Activated CD4-positive, alpha-beta T cell treated with anti-CD3 and anti-CD28 coated beads for 24 hours (primary cell): ENCODE measurements at places on chromosomes 4 and X.

- DNase-seq = no peak
These were observed 63.1 kb downstream of the SLC10A7 start for GRCh38 chr4:146458594-146458993.

GRCh38 chr4:115670930-115671329 is 557.5 kb upstream of the NDST4 start:
- no peak for DNase-seq

- peak; percentile 3 for DNase-seq
These were observed 39.3 kb downstream of the ING2 start for GRCh38 chr4:183544109-183544508.

DNA sequence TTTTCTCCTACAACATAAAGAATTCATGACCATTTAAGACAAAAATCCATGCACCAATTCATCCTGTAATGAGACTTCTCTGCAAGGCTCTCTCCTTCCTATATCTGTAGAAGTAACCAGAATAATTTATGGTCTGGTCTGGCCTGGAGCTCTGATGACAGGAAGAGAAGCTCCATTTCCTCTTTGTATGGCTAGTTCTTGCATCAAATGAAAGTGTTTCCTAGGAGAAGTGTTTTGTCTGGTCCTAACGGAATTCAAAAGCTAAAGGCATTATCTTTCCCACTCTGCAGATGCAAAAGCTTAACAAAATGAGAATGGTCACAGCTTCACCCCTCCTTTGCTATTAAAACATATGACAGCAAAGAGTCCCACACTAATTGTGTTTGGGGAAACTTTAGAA is 55.1 kb downstream of the SPATA18 start:
- no peak for DNase-seq

GRCh38 chrX:69192603-69193002 is 27.4 kb upstream of the PJA1 start:
- no peak for DNase-seq

DNA sequence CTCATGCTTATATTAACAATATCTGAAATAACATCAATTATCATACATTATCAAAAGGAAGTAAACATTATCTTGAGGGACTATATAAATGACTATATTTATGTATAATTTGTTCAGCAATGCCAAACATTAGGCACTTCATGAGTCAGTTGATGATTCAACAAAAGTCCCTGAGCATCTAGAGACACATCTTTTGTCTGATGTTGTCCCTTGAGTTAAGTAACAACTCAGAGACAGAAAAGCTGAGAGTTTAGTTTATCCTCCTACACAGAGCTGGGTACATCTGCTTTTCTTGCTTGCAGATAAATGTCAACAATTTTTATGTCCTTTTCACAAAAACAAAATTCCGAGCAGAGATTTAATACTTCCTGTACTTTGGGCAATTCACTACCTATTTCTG is 311.1 kb downstream of the INPP4B start:
- DNase-seq = no peak

GRCh38 chr4:3877236-3877635 is 111.1 kb downstream of the ADRA2C start:
- no peak for DNase-seq

DNA sequence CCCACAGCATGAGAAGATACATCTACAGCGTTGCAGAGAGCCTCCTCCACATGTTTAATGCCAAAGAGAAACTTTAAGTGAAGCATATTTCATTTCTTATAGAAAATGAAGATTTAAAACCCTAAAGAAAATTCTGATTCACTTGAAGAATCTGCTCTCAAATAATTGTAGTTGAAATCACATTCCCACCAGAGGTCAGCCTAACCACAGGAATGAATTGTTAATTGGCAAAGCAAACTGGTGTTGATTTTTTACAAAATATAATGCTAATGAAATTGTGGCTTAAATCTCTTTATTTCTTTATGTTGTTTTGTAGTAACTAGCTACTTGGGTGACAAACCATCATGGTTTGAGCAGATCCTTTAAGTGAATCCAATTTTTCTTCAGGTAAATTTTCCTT is 31.1 kb upstream of the WDR17 start:
- DNase-seq = no peak

- no peak for DNase-seq
These were observed 714.5 kb downstream of the GRID2 start for GRCh38 chr4:93018243-93018642.

DNA sequence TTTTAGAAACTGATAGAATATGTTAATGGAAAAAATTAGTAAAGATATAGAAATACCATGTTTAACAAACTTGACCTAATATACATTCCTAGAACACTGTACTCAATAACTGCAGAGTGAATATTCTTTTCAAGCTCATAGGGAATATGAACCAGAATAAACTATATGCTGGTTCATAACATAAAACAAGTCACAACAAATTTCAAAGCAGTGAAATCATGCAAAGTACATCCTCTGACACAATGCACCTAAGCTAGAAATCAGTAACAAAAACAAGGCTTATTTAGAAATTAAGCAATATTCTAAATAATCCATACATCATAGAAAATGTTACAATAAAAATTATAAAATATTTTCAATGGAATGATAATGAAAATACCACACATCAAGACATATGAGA is 9.2 kb upstream of the SEPSECS start:
- no peak for DNase-seq

DNA sequence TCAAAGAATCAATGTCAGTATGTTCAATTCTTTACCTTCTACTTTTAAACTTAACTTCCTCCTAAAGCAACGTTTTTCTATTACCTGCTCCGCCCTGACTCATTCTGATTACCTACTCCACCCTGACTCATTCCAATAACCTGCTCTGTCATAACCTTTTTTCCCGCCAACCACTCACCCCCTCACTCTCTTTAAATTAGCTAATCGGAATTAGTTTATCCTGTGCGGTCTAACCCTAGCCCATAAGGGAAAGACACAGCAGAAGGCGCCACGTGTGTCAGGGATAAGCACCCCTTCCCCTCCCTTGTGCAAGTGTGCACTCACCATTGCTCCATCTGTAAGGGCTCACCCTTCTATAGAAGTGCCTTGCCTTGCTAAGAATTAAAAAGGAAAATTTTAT is 64.4 kb downstream of the EIF4E start:
- DNase-seq = peak; percentile 10

GRCh38 chr4:8221985-8222384 is 22.9 kb downstream of the SH3TC1 start:
- DNase-seq = no peak

DNA sequence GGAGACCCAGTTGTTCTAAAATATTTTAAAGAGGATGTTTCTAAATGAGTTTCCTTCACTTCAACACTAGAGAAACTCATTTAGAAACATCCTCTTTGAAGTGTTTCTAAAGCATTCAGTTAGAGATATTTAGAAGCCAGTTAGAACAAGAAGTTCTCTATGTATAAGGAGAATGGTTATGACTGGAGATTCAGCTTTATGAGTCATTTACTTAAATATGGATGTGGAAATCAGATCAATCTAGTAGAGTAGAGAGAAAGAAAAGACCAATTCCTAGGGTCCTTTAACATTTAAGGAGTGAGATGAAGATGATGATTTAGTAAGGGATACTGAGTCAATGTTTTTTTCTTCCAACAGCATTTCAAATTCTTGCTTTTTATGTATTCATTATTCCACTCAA is 234.1 kb downstream of the GRXCR1 start:
- no peak for DNase-seq

DNA sequence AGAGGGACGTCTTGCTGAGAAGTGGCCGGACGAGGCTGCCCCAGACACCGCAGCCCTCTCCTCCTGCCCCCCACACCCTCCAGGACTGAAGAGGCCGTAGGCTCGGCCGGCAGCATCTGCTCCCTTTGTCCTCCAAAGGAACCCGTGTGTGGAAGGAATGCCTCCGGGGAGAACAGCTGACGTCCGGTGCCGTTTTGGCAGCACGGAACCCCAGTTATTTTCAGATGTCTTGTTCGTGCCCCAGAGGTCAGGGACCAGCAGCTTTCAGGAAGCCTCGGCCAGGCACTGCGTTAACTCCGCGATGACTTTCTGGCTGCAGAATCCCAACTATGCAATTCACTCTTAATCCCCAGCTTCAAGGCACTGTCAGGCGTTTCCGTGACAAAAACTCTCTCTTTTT is 10.9 kb upstream of the PPP2R3B start:
- DNase-seq = no peak

- no peak for DNase-seq
These were observed 7.6 kb downstream of the FAT4 start for GRCh38 chr4:125322366-125322730.

GRCh38 chr4:184420881-184421416 is 53.4 kb downstream of the IRF2 start:
- DNase-seq = no peak

DNA sequence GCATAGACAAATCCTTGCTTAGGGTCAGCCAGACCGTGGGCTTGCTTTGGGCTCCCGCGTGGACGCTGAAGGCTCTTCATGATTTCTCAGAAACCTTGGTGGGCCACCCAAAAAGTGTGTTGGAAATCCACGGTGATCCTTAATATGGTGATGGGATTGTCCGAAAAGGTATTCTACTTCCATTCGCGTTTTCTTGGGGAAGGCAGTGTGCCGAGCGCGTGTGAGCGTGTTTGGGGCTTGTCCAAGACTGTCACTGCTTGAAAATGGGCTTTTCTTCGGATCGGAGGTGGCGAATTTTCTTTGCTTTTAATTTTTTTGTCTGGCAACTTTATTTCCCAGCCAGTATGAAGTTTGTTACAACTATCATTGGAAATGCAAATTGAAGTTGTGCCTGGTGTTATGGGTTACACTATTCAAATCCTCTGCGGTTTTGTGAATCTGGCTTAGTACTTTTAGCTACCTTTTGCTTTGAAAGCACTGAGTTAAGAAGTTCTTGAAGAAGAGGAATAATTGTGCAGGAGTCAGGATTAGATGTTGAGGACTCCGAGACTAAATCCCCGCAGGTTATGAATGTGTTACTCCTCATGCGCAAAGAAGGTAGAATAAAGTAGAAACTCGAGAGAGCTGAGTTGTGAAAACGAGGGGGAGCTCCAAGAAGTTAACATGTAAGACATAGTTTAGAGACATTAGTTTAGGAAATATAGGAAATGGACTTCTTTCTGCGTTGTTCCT is 3.2 kb downstream of the SPRY1 start:
- DNase-seq = no peak

- DNase-seq = no peak
These were observed 70.2 kb downstream of the AR start for GRCh38 chrX:67613996-67614395.

GRCh38 chrX:101385795-101386541 is at the start of gene BTK:
Gene BTK, minus strand, starts transcription at chrX:101386191. Its CDS starts 10,907 bp downstream, at chrX:101375284.
- no peak for DNase-seq

DNA sequence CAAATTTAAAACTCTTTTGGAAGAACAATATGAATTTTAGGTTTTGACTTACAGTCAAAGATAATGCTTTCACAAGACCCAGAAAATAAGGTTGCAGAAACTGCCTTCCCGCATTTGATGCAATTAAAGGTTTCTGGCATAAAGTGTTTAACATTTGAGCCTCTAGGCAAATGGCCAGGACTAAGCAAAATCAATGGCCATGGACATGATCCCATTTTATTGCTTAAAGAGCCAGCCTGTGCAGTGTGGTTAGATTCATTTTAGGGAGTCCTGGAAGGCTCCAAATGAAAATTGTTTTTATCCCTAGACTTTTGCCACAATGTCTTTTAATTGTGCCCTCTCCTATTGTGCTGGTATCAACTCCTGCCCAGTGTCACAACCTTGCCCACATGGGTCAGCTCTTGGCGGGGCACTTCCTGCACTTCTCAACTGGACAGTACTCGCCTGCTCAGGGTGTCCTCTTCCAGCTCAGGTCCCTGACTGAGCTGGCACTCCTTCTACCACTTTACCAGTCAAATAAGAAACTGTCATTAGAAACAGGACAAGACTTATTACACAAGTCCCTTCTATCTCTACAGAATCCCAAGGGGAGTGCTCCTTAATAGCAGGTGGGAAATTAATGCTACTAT is 208.4 kb upstream of the NPY2R start:
- DNase-seq = no peak

DNA sequence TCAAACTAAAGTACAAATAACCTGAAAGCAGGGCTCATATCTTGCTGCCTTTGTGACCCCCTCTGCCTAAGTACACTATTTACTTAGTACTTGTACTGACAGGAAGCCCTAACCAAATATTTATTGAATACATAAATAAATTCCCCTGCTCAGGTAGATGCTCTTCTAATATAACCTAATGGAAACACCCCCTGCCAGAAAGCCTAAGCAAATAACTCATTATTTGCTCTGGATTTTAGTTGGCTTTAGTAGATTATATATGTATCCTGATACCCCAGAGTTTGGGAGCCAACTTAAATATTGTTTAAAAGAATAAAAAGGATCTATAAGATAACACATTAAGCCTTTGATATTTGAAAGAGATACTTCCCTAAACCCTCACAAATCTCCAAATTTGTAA is 318.2 kb downstream of the PPP1R2C start:
- no peak for DNase-seq

- no peak for DNase-seq
These were observed 294.2 kb upstream of the CT83 start for GRCh38 chrX:116756958-116757357.

DNA sequence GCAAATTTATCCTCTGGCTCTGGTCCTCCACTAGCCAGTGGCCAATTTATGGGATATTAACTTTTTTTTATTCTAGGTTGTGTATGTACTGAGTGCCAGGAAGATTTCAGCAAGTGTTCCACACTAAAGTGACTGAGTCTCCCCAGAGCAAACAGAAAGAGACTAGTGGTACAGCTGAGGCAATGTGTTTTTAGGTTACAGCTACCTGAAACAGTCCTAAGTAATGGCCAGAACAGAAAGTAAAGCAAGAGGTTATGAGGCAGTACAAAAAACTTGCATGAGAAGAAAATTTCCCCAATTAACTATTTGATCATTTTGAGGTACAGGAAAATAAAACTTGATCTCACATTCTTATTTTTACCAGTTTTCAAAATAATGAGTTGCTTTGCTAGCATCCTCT is 31.2 kb downstream of the PRDM8 start:
- no peak for DNase-seq

GRCh38 chrX:120790118-120790517 is 85.5 kb downstream of the CT47B1 start:
- DNase-seq = peak; percentile 18

DNA sequence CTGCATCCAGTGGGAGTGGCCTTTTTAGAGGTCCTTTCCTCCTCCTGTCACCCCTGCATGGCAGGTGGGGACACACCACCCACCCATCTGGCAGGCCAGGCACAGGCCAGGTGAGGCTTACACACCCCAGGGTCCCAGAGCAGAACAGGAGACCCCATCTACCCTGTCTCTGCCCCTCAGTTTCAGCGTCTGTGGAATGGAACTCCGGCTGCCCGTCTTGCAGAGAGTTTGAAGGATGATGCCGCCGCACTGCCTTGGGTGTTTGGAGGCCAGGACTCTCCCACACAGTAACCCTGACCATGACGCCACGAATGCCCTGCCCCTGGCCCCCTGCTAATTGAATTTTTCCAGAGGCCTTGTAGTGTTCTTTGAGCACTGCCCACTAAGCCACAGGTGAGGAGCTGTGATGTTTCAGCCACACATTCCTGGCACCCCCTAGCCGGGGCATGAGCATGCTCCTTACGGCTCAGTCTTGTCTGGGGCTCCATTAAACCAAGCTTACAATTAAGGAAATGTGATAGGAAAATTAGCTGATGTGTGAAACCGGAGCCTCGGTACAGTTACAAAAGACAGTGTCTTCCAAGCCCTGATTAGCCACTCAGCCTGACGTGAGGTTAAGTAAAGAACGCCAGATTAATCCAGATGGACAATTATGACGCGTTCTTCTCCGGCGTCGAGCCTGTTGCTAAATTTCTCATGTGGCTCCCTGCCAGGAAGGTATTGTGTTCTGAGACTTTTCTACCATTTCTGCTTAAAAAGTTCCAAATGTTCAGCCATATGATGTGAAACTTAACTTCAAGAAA is 39.3 kb downstream of the HMX1 start:
- no peak for DNase-seq
